ENCODE measurements at places on chromosomes 11 and 22.
A peak's percentile ranks its signal among the peaks of the same experiment; 100 is the strongest.

DNA sequence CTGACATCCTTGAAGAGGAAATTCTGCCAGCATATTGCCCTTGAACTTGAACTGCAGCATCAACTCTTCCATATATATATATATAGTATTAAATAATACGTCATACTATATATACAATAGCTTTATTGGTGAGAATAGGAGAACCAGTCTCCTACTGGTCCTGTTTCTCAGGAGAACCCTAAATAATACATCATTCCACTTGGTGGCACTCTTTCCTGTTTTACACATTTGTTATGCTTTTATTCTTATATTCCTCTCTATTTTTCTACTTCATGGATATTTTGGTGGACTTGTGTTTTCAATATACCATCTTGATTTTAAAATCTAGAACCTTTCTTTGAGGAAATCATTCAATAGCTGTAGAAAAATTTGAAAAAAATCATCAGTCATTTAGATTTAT lies 193.3 kb downstream of the TRPC6 start:
- no peak for DNase-seq

- no peak for DNase-seq
Measured at GRCh38 chr11:47617417-47617809, 23.2 kb upstream of the C1QTNF4 start.

GRCh38 chr22:47929646-47930185 lies 1167.3 kb downstream of the TBC1D22A start:
- DNase-seq, result no peak

DNA sequence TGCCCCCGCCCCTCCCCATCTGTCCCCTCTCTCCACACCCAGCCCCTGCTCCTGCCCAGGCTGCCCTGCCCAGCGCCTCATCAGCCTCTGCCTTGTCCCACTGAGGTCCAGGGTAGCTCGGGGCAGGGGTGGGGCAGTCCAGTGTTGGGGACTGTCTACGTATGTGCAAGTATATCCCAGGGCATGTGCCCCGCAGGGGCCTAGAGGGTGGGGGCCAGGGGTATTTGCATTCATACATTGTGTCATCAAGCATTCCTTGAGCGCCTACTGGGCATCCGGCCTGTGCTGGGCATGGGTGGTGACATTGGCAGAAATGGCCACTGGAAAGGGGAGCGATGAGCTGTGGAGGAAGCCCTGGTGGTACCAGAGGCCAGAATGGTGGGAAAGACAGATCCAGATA lies 17.6 kb upstream of the TAB1 start:
- DNase-seq, result no peak

GRCh38 chr11:119772641-119773415 lies 43.8 kb upstream of the NECTIN1 start:
- DNase-seq, result no peak

- no peak for DNase-seq
Measured at GRCh38 chr11:108857382-108857781, 192.5 kb downstream of the DDX10 start.

DNA sequence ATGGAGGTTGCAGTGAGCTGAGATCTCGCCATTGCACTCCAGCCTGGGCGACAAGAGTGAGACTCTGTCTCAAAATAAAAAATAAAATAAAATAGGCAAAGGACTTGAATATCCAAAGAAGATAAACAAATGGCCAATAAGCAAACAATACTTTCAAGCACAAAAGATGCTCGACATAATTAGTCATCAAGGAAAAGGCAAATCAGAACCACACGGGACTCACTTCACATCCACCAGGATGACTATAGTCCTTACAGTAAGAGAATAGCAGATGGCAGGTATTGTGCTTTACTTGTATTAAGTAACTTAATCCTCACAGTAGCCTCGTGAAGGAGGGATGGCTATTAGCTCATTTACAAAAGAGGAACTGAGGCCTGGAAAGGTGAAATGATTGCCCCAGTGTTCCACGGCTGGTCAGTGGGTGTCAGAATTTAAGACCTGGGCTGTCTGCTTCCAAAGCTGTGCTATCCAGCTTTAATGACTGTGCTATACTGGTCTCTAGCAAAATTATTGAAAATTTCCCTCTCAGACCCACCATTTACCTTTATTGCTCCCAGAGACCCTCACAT lies 40.2 kb upstream of the RBFOX2 start:
- peak; percentile 1 for DNase-seq

GRCh38 chr11:742156-742546 lies 5.1 kb upstream of the TALDO1 start:
- DNase-seq, result no peak

- no peak for DNase-seq
Measured at GRCh38 chr11:23022854-23023253, 162.6 kb upstream of the CCDC179 start.

All from DMS 273 treated with DMSO at 0.1 percent for 48 hours (cell line).